ENCODE measurements at places on chromosomes 7 and 10.

DNA sequence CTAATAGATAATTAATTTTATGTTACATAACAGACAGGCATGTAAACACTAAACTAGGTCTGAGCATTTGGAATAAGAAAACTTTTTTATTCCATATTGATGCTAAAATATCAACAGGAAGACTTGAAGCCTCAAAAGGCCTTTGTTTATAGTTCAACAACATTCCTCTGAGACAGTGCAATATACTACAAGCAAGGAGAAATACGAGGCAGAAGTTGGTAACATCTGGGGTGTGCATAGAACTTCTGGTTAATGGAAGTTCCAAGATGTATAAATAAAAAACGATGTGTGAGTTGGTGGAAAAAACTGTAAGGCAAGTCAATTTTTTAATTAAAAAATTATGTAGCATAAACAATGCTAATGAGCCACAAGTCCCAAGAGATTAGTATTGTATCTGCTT is 139.6 kb downstream of the SKAP2 start:
- DNase-seq, result no peak

- no peak for DNase-seq
These were observed 105.2 kb downstream of the CH25H start for GRCh38 chr10:89101943-89102342.

DNA sequence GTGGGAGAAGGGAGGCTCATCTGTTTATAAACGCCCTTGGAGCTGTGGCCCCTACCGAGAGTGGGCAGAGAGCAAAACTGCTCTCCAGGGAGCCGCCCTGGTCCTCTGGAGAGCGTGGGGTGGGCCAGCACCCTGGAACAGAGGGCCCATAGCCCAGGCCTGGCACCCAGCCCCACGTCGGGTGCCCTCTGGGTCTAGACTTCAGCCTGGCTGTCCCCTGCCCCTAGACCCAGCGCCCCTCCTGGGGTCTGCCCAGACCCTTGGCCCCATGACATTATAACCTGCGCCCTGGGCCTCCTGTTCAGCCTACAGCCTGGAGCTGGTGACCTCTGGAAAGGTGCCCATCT is 24.7 kb downstream of the GET4 start:
- DNase-seq, result no peak

- DNase-seq, result no peak
These were observed 13.5 kb downstream of the IQCE start for GRCh38 chr7:2572101-2572842.

GRCh38 chr7:106542550-106543220 is 118.3 kb downstream of the CCDC71L start:
- no peak for DNase-seq

GRCh38 chr10:17153321-17153720 is 23.7 kb upstream of the CUBN start:
- no peak for DNase-seq

GRCh38 chr7:23893942-23894891 is 184.2 kb downstream of the STK31 start:
- no peak for DNase-seq

GRCh38 chr10:9825491-9826018 is 1192.1 kb upstream of the CELF2 start:
- no peak for DNase-seq

DNA sequence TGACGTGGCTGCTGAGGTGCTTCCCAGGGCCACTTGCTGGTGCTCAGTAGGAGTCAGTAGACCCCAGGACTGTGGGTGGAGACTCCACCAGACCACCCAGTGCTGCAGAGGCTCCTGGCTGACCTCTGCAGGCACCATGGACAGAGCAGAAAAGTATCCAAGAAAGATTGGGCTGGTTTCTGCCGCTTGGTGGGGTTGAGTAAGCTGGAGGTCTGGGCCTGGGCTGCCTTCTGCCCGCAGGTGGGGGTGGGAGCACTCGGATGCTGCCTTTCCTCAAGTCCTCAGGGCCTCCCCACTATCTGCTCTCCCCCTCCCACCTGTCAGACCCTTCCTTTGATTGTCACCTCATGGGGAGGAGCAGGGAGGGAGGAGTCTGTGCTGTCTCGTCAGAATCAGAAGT is 91.6 kb downstream of the WDR37 start:
- no peak for DNase-seq

- no peak for DNase-seq
These were observed 19.3 kb upstream of the TOMM7 start for GRCh38 chr7:22841954-22842353.

GRCh38 chr10:1138529-1138928 is 82.3 kb downstream of the WDR37 start:
- no peak for DNase-seq

- DNase-seq, result no peak
These were observed 83.5 kb downstream of the RABGEF1 start for GRCh38 chr7:66824041-66824440.

GRCh38 chr10:124688889-124689670 is 55.1 kb downstream of the FAM53B start:
- peak; percentile 43 for DNase-seq

DNA sequence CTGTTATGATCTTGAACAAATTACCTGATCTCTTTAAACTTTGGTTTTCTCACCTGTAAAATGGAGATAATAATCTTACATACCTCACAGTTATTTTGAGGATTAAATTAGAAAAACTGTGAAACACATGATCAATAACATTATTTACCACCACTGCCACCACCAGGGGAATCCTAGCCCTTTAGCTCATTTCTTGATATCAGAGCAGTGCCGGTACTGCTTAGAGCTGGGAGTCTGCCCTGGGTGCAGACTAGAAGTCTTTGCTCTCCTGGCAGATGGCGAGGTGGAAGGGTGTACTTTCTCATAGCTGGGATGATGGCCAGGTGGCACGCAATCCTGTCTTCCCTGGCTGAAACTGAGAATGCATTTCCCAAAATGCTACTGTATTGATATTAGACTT is 12.7 kb upstream of the EFCAB10 start:
- DNase-seq, result no peak

GRCh38 chr7:150363370-150363769 is 5.3 kb upstream of the REPIN1 start:
- DNase-seq, result no peak

GRCh38 chr10:22049635-22050034 is 46.1 kb upstream of the DNAJC1 start:
- no peak for DNase-seq

DNA sequence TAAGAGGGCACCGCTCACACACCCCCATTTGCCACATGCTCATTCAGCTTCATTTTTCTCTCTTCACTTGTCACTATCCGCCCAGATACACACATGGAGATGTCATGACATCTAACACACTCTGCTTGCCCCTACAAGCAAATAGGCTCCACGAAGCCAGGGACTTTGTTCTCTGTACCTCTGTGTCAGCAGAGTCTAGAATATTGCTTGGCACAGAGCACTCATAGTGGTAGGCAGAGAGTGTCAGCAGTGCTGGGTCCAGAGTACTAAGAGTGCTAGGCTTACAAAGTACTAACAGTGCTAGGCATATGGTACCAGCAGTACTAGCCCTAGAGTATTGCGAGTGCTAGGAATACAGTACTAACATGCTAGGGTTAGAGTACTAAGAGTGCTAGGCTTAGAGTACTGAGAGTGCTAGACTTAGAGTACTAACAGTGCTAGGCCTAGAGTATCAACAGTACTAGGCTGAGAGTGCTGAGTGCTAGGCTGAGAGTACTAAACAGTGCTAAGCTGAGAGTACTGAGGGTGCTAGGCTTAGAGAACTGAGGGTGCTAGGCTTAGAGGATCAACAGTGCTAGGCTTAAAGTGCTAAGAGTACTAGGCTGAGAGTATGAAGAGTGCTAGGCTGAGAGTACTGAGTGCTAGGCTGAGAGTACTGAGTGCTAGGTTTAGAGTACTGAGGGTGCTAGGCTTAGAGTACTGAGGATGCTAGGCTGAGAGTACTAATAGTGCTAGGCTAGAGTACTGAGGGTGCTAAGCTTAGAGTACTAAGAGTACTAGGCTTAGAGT is 166.1 kb downstream of the PRKAG2 start:
- no peak for DNase-seq

- DNase-seq, result no peak
These were observed 307.7 kb upstream of the NFE2L3 start for GRCh38 chr7:25844102-25844870.

GRCh38 chr10:33899578-33900531 is 565.4 kb upstream of the NRP1 start:
- DNase-seq, result no peak

GRCh38 chr10:36500266-36500665 is 625.1 kb upstream of the ANKRD30A start:
- DNase-seq, result no peak

DNA sequence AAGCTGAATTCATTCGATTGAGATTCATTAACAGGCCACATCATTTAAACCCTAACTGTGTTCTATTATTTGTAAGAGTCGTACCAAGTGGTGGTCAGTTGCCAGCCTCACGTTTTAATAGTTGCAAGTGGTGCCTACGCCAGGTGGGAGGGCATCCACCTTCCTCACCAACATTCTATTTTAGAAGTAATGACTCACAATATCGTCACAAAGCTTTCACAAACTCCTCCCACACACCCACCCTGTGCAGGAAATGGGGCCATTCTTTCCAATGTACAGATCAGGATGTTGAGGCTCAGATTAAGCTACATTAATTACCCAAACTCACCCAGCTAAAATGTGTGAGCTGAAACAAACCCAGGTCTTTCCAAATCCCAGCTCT is 77.3 kb upstream of the SAMD8 start:
- no peak for DNase-seq

GRCh38 chr10:33335801-33336581 is 1.5 kb upstream of the NRP1 start:
- no peak for DNase-seq

- no peak for DNase-seq
These were observed 21.8 kb upstream of the LRRC4 start for GRCh38 chr7:128053023-128053422.

DNA sequence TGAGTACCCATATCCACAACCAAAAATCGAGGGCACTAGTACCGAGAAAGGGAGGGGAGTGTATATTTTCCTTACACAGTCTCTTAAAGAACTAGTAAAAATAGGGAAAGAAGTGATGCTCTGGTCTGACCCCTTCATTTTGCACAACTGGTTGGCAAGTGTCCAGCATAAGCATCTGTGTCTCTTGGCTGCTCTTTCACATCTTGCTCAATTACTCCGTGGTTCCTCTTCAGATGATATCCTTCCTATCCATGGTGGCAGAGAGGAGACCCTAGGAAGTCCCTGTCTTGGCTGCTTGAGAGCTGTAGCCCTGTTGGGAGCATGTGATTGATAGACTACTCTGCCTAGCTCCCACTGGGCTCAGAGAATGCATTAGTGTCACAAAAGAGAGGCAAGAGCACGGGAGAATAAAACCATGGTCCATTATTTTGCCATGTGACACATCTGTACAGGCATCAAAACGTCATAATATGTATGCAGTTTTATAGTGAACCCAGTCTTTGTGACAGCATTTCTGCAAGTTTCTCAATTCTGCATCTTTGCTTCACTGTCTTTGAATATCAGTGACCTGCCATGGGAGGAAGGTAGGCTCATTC is 111.8 kb upstream of the ANKRD1 start:
- DNase-seq, result no peak

- no peak for DNase-seq
These were observed 129.8 kb downstream of the SEC23IP start for GRCh38 chr10:120022357-120022756.

- no peak for DNase-seq
These were observed 16.1 kb downstream of the PAPOLB start for GRCh38 chr7:4845740-4846142.

DNA sequence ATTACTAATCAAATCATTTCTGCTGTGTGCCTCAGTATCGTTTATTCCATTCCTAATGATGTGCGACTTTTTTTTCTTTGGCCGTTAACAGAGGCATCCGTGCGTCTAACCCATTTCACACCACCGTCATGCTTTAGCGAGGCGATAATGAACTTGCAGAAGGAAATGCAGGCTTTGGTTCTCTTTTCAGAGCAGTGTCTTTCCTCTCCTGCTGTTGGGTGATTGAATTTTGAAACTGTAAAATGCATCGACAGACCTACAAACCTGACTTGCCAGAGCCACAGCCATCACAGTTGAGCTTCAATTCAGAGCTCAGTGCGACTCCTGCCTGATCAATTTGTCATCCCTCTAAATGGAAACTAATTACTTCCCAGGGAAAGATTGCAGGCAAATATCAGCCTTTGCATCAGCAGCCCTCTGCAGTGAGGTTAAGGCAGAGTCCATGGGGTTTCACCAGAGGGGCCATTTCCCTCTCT is 486.0 kb upstream of the GALNT17 start:
- no peak for DNase-seq

GRCh38 chr7:31382722-31383121 is 42.2 kb upstream of the NEUROD6 start:
- DNase-seq, result no peak

GRCh38 chr10:72328045-72328828 is 26.5 kb downstream of the DNAJB12 start:
- no peak for DNase-seq

GRCh38 chr7:21185653-21186265 is 242.1 kb upstream of the SP4 start:
- no peak for DNase-seq

GRCh38 chr10:86363833-86364490 is 2.6 kb downstream of the GRID1 start:
- DNase-seq, result no peak

DNA sequence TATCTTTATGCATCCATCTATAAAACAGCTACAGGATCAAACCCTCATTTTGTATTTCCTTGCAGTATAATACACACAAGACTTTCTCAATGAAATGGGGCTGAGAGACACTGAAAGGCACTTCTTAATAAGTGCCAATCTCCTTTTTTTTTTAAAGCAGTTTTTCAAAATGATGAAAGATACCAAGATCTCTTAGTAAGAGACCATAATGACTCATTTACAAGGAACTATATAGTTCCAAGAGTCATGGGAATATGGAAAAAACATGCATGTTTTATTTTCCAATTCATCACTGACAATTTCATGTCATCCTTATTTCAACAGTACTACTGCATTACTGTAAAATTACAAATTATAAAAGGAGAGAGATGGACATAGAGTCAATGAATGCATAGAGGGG is 973.7 kb downstream of the GATA3 start:
- DNase-seq, result no peak

DNA sequence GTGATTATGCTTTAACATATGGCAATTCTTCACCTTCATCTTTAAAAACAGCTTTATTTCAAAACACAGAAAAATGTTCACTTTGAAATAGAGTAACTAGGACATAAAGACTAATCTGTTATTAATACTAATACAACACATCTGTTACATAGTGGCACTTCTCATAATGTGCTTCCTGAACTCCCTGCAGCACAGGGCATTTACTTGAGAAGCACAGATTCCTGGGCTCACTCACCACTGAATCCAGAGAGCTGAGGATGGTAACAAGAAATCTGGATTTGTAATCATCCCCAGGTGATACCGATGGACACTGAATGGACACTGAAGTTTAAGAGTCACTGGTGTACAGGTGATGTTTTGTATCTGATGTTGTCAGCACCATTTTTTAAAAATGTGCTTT is 96.1 kb downstream of the COL28A1 start:
- DNase-seq, result no peak

- no peak for DNase-seq
These were observed 227.2 kb upstream of the KIAA1217 start for GRCh38 chr10:23981520-23982309.
